ENCODE measurements at places on chromosomes 7 and 10.
A peak's percentile ranks its signal among the peaks of the same experiment; 100 is the strongest.

- no peak for DNase-seq
Observed at GRCh38 chr10:118970770-118971169, 58.7 kb upstream of the NANOS1 start.

DNA sequence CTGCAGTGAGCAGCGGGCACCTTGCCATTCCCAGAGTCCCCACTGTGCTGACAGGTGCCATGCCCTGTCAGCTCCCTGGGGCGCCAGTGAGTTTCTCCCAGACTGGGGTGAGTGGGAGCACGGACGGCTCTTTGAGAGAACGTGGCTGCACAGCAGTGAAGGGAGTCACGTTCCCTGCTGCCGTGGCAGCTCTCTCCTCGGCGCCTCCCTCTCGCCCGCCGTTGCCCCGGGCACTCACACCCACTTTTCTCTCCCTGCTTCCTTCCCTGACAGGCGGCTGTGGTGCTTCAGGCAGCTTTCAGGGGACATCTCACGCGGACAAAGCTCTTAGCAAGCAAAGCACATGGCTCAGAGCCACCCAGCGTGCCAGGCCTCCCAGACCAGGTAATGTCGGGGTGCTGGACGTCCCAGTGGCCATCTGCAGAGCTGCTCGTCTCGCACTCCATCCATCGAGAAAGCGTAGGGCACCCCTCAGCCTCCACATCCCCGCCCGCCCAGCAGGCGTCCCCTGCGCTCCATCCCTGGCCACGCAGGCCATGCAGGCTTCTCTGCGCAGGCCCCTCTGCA lies 27.1 kb upstream of the TTYH3 start:
- DNase-seq = no peak

GRCh38 chr10:124289851-124290795 lies 128.6 kb downstream of the OAT start:
- peak; percentile 45 for DNase-seq

GRCh38 chr10:47206449-47207280 lies 93.3 kb upstream of the GDF10 start:
- DNase-seq = no peak

DNA sequence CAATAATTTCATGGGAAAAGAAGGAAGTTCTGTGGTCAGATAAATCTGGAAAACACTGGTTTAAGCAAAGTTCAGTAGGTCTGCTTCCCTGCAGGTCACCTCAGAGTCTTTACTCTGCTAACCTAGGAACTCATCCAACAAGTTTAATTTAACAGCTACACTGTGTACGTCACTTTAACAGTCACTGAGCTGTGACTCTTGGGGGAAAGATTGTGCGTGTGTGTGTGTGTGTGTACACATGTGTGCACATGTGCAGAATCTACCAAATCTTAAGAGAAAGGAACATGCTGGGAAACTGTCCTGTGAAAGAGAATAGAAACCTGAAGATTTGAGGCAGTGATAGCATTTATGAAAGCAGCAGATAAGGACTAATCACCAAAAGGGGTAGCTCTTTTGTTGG lies 62.6 kb downstream of the IKZF1 start:
- no peak for DNase-seq

DNA sequence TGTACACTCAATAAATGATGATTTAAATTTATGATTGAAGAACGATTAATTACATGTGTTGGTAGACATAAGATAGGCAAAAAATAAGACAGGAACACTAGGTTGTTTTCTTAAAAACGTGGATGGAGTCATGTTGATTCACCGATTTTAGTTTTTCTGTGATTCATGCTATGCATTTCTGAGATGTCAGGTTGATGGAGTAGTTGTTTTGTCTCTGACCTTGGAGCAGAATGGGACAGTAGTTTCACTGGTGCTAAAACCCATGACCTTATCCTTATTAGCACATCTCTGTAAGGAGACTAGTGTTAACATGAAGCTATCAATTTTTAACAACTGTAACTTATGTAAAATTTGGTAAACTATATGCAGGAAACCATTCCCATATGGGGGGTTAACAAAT lies 611.6 kb upstream of the FZD8 start:
- DNase-seq = no peak

- no peak for DNase-seq
Observed at GRCh38 chr10:37934791-37935190, 41.7 kb downstream of the ZNF25 start.

DNA sequence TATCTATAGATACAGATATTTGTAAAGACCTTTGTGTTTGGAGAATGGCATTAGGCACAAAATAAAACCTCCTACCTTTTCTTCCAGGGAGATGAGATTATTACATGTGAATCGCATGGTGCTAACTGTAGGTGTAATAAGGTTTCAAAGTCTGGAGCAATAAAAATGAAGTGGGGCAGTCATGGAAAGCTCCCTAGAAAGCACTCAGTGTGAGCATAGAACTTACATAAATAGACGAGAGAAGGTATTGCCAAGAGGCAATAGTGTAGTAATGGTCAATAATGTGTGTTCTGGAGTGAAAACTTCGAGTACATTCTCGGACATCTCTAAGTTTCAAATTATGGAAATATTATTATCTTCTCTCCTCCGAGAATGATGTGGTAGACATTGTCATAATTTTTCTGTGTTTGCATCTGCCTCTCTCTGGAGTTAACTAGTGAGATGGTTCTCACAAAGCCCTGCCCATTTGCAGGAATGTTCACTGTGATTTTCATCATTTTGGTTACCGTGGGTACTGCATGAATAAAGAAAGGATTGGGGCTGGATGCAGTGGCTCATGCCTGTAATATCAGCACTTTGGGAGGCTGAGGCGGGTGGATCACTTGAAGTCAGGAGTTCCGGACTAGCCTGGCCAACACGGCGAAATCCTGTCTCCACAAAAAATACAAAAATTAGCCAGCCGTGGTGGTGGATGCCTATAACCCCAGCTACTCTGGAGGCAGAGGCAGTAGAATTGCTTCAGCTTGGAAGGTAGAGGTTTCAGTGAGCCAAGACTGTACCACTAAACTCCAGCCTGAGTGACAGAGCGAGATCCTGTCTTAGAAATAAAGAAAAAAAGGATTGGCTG lies 10.6 kb downstream of the VIM start:
- no peak for DNase-seq

DNA sequence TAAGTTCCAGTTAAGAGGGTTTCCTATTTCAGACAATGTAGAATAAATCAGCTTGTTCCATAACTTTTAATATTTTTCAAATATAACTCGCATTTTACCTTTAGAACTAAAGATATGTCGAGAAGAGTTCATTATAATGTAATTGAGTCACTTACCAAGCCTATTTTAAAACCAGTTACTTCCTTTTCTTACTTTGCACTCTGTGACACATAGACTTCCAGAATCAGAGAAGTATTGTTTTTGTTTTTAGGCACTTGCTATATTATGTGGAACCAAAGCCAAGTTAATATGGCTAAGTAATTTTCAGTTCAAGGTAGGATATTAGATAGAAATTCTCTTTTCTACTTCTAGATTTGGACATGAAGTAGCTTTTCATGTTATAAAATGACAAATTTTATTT lies 182.7 kb upstream of the PRPS1L1 start:
- DNase-seq = no peak

- no peak for DNase-seq
Observed at GRCh38 chr10:125559210-125559609, 123.8 kb downstream of the TEX36 start.

All from GM13977 (cell line).